Left lung (tissue), 14 donors: ENCODE measurements at places on chromosomes 3 and 15. TPM values are rescaled to one million over a fixed set of nuclear protein-coding genes. Genes with fewer than 3 reads are reported as not detected.

- peak; percentile 35 for DNase-seq
Measured at GRCh38 chr3:136350132-136350531, 100.0 kb downstream of the PCCB start.

- no peak for DNase-seq
Measured at GRCh38 chr3:6862041-6862879, 1.3 kb downstream of the GRM7 start.

DNA sequence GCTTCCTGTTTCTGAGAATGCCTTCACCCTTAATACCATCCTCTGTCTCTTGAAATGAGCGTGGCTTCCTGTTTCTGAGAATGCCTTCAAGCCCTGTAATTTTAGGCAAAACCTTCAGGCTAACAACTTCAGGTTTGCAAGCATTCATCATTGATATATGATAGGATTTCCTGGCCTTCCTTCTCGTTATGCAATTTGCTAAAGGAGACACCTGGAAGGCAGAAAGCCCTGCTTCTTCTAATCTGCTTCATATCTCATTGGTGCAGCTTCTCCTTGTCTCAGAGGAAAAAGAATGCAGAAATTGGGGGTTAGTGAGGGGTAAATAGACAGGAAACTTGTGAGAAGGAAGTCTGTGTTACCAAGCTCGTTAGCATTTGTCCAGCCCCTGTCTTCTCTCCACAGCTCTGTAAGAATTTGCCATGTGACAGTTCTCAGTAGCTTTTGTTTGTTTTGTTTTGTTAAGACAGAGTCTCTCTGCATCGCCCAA lies 7.3 kb downstream of the ARL6IP5 start:
- no peak for DNase-seq

DNA sequence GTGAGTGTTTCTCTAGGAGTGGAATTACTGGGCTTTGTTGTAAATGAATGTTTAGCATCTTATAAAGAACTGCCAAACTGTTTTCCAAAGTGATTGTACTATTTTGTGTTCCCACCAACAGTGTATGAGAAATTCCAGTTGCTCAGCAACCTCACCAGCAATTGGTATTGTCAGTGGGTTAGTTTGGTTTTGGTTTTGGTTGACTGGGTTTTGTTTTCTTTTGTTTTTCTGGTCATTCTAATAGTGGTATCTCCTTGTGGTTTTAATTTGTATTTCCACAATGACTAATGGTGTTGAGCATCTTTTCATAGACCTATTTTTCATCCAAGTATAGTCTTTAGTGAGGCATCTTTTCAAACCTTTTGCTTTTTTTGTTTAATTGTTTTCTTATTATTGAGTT lies 27.1 kb downstream of the FILIP1L start:
- DNase-seq: no peak

DNA sequence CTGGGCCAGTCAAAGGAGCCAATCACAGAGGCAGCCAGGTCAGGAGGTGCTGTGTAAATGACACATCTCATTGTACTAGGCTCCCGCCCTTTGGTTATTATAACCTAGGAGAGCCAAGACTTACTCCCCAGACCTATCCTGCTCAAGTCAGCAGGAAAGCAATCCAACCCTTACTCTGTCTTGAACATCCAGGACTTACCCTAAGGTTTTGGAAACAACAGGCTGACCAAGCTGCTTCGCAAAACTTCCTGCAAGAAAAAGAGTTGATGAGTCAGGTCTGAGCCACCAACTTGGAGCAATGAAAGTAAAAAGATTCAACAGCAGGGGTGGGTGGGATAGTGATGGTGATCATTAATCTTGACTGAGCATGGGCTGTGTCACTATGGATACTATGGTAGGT lies 144.4 kb downstream of the MYLK start:
- DNase-seq: no peak

GRCh38 chr3:134056464-134056891 lies 26.8 kb upstream of the SLCO2A1 start:
- DNase-seq: no peak

DNA sequence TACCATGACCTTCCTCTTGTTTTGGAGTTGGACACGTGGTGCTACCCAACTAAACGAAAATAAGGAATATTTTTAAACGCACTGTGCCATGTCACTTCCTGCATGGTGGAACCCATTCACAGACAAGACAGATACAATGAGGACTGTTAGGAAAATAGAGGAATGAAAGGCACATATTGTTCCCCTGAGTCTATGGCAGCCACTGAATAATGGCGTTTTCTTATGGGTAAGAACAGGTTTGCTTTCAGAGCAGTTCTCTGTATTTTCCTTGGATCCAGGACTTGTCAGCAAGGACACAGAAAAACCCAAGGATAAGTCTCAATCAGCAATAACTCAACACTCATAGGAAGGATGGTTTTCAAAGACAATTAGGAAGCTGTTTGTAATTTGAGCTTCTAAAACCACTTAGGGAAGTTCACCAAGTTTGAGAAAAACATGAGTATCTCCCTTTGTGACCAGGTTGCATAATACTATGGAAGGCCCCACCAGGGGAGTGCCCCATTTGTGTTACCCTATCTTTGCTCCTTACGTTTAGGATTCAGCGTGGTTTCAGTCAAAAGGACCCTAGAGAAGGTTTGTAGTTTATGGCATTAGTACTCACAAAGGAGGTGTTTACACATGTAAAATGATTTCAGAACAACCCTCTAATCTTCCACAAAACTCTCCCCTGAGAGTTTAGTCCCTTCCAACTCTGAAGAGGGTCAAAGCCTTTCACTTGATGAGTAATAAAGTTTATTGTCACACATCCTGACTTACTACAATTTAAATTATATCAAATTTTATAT lies 487.2 kb upstream of the ATP11B start:
- no peak for DNase-seq

DNA sequence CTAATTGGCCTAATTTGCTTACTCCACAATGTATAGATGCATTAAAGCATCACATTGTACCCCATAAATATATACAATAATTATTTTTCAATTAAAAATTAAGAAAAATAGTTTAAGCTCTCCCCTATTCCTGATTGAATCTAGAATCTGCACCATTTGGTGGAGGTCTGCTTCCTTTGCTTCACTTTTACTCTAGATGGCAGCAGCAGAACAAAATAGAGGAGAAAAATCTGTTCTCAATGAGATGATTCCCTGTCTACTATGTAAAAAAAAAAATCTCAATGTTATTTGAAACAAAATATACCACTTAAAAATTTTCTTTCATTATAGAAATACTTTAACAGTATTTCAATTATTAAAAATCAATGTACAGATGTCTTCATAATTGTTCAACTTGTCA lies 109.6 kb upstream of the FXR1 start:
- no peak for DNase-seq

GRCh38 chr15:71784719-71785118 lies 25.6 kb upstream of the NR2E3 start:
- no peak for DNase-seq

DNA sequence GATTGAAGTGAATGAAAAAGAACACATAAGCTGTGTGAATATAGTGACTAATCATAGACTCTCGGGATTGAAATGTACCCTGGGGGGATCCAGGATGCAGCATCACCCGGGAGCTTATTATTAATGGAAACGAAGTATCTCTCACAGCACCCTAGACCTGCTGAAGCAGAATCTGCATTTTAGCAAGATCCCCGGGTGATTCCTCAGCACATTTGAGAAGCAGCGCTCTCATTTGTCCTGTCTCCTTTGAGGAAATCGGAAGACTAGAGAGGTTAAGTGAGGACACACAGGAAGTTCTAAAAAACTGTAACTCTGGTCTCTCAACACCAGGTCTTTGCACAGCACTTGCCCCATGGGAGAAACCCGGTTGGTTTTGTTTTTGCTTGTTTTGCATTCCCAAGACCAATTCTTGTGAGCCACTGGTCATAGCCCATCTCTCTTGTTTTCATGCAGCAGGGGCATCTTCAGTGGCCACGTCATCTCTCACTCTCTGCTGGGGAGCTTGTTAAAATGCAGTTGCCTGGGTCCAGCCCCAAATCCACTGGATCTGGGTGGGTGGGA lies 30.2 kb downstream of the ZNF710 start:
- no peak for DNase-seq

- DNase-seq: no peak
Measured at GRCh38 chr3:173901649-173902048, 504.1 kb downstream of the NLGN1 start.

DNA sequence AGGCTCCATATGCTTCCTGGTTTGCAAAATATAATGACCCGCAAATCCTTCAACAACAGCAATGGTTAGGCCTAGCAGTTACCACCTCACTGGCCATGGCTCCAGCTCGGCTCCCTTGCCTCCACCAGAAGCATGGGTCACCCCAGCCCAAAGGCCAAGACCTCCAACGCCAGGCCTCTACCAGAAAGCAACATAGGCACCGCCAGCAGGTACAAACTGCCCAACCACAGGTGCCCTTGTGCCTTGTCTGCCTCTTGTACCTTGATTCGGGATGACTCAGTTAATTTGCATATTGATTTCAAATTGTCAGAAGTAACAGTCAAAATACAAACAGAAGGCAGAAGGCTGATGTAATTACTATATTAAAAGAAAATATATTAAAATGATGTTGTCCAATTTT lies 124.7 kb downstream of the IL5RA start:
- DNase-seq: no peak

DNA sequence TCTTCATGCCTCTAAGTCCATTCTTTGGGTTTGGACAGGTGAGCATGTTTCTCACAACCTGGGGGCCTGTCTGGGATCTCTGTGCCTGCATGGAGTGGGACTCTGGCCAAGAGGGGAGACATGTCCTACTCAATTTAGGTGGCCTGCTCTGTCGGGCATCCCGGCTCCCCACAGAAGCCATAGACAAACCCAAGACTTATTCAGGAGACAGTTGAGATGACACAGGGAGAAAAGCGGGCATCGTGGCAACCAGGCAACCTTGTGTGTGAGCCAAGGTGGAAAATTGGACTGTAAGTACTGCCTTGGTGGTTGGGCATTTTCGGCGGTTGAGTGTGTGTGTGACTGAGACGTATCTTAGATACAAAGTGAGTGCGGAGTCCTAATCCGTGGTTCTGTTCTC lies 40.5 kb downstream of the PPCDC start:
- no peak for DNase-seq

DNA sequence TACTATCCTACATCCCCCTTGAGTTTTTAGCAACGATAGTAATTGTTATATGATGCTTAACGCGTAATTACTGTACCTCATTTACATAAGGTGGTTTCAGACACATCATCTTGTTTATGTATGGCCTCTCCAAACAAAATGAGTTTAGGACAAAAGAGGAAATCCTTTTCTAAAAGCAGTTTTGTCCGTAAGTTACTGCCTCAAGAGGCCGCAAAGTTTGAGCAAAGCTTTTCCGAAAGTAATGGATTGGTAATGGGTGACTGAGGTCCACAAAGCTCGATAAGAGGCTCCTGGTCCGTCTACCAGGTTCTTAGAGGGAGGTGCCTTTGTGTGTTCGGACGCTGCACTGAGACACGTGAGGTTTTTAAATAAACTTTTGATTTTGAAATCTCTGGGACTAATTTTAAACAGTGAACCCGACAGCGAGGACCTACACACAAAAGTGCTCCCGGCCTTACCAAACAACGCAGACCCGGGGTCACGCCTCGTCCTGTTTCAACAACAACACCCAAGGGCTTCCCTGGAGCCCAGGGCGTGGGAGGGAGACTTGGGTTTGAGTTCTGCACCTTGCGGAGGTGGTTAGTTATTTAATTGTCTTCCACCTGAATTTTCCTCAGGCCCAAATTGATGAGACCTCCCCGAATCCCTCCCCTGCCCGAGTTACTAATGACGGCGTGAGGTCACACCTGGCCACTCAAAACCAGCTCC lies 456 bp upstream of the C15orf61 start:
- peak; percentile 16 for DNase-seq

DNA sequence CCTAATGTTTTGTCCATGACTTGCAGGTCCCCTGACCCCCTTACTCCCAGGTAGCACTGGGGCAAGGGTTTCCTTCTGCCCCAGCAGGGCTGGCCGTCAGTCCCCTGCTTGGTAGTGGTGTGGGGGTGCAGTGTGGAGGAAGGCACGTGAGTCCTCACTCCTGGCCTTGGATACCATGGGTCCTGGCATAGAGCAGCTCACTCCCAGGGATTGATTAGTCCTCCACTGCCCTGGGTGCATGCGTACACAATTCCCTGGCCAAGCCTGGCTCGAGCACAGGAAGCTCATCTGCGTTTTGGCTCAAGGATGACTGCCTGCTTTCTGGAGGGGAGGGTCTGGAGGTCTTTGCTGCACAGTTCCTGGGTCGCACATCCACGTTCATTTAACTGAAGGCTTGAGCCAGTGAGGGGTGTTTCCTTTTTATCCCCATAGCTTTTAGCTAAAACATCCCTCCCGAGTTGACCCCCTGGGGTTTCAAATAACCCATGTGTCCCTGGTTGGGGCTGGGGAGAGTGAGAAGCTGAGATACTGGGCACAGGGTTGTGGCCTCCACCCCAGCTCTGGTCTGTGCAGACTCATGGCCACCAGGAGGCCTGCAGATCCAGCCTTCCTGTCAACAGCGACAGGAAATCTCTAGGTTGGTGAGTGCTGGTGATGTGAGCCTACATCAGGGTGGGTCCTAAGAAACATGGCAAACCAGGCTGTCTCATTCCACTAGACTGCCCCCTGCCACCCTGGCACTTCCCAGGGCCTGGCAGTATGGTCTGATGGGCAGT lies 11.5 kb downstream of the HEMK1 start:
- no peak for DNase-seq

DNA sequence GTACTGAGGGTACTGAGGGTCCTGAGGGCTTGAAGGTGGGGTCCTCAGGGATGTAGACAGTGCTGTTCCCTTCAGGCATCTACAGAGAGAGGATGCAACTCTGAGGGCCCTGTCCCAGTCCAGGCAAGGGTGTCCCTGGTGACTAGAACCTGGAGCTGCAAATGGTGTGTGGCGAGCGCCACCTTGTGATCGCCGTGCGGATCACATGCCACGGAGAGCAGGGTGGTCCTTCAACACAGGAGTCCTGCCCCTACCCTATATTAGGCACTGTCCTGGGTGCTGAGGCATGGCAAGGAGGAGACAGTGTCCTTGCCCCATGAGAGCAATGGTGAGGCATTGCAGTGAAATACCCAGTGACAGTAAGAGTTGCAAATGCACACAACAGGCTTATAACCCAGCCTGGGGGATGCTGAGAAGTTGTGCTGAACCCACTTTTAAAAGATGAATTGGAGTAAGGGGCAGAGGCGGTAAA lies 23.6 kb downstream of the RHCG start:
- DNase-seq: no peak

- no peak for DNase-seq
Measured at GRCh38 chr15:26160343-26160742, 297.2 kb upstream of the ATP10A start.

GRCh38 chr3:62284442-62284841 lies 88.9 kb downstream of the FEZF2 start:
- DNase-seq: no peak

Gene FRMD5
- polyA plus RNA-seq: 2.2 TPM

Gene GOLGA8J
- polyA plus RNA-seq: 2.6 TPM

Gene SNX22
- polyA plus RNA-seq: 3.1 TPM

Gene SPRED1
- 46.9 TPM for polyA plus RNA-seq

Gene CLRN1
- not detected for polyA plus RNA-seq

Gene ILDR1
- polyA plus RNA-seq: 5.6 TPM

Gene PAQR5
- 7.2 TPM for polyA plus RNA-seq

Gene SCG3
- polyA plus RNA-seq: 1.4 TPM

Gene FRMD4B
- 72.0 TPM for polyA plus RNA-seq

Gene PPM1L
- 5.7 TPM for polyA plus RNA-seq

Gene ZBTB20
- polyA plus RNA-seq: 1.1 TPM

Gene TATDN2
- 42.1 TPM for polyA plus RNA-seq

Gene ALPK3
- 16.0 TPM for polyA plus RNA-seq

Gene PLA2G4D
- polyA plus RNA-seq: 0.06 TPM

Gene DGKG
- polyA plus RNA-seq: 4.5 TPM

Gene MST1
- 42.1 TPM for polyA plus RNA-seq
